ENCODE measurements at places on chromosomes 4 and X.

DNA sequence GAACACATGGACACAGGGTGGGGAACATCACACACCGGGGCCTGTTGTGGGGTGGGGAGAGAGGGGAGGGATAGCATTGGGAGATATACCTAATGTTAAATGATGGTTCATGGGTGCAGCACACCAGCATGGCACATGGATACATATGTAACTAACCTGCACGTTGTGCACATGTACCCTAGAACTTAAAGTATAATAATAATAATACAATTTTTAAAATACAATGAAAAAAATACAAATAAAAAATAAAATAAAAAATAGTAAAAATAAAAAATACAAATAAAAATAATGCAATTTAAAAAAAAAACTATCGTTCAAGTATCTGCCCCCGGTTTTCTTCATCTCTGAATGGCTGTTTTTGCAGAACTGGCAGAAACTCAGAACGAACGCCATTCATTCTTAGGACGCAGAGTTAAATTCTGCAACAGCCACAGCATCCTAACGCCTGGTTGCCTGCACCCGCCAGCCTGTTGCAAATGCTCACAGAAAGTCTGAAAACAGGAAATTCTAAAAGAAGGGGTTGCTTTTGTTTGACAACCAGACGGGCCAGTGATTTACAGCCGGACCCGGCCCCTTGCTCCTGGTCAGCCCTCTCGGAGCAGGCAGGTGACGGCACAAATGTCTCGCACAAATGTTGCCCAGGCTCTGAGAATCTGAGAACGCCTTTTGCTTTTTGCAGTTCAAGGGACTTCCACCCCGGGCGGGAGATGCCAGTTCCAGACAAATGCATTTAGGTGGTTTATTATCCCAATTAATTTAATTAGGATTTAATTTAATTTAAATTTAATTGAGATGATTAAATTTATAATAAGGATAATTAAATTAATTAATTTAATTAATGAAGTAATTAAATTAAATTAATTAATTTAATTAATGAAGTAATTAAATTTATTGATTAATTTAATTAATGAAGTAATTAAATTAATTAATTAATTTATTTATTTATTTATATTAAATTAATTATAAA lies 47.8 kb downstream of the CRLF2 start:
- no peak for DNase-seq

GRCh38 chr4:26039639-26040359 lies 125.8 kb downstream of the SMIM20 start:
- DNase-seq, result no peak

DNA sequence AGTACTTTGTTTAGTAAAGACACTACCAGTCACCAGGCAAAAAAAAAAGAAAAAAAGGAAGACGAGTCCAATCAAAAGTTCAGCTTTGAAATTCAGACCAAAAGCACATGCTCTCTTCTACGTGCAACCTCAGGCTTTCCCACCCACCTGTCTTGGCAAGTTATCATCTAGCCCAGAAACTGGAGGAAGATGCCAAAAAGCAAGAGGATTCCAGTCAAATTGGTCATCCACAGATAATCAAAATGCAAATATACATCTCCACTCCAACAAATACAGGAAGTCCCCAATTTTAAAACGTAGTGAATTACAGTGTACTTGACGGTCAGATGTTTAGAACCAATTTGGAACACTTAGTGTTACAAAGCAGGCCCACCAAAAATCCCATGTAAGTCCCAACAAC lies 96.5 kb downstream of the PALLD start:
- no peak for DNase-seq

DNA sequence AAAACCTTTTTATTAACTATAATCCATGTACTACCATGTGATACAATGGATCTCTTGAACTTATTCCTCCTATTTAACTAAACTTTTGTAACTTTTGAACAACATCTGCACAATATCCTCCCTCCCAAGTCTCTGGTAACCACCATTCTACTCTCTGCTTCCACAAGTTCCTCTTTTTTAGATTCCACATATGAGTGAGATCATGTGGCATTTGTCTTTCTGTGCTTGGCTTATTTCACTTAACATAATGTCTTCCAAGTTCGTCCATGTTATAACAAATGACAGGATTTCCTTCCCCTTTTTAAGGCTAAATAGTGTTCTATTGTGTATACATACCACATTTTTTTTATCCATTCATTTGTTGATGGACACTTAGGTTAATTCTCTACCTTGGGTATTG lies 28.1 kb downstream of the DCAF8L1 start:
- no peak for DNase-seq

- DNase-seq, result no peak
Measured at GRCh38 chr4:48340276-48340964, 909 bp upstream of the SLAIN2 start.

Measured in tibial nerve (tissue), 4 donors.